ENCODE measurements at places on chromosomes 1 and 21. TPM values are rescaled to one million over a fixed set of nuclear protein-coding genes. Genes with fewer than 3 reads are reported as not detected.

Gene S100A8
- total RNA-seq: 23.5 TPM

Gene CLEC20A
- not detected for total RNA-seq

Gene MANEAL
- 15.3 TPM for total RNA-seq

Gene HSPA6
- 105 TPM for total RNA-seq

Gene TMPRSS15
- not detected for total RNA-seq

Gene SNRPE
- total RNA-seq: 86.6 TPM

Gene UBL4B
- 1.3 TPM for total RNA-seq

Gene RSPH1
- total RNA-seq: 1.2 TPM

Gene AADACL3
- total RNA-seq: 0.11 TPM

Gene GABRD
- 1.4 TPM for total RNA-seq

Gene CFHR4
- not detected for total RNA-seq

Gene CCDC30
- total RNA-seq: 8.5 TPM

Data from camera-type eye (tissue), 1 donor.